LNCaP clone FGC (cell line): ENCODE measurements at places on chromosomes 13 and 19.

GRCh38 chr13:33757713-33758112 lies 60.2 kb upstream of the RFC3 start:
- no peak for DNase-seq

DNA sequence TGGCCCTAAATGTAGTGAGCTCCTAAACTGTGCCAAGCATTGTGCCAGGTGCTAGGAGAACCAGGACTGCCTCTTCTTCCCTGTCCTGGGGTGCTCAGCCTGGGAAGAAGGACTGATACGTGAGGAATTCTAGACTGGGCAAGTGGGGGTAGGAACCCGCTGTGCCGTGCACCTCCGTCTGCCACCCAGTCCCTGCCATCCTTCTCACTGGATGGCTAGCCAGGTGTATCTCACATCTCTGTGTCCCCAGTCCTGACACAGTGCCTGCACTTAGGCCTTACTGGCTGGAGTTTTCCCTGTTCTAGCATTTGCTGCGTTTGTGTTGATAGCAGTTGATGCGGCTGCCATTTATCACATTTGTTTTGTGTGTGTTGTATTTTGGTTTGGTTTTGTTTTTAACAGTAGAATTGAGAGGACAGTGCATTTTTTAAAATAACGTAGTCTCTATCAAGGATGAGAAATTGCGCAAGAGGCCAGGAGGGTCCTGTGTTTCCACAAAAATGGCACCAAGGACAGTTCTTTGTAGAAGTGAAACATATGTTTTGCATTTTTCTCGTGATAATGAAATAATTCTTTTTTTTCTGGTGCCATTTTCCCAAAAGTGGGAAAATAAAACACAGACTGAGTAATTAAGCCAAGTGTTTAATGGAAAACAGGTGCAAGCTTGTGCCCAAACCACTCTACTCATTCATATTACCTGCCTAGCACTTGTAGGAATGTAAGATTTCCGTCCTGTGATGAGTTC lies 4.7 kb upstream of the GPR183 start:
- no peak for DNase-seq

- no peak for DNase-seq
Measured at GRCh38 chr13:60755380-60756163, 358.6 kb downstream of the TDRD3 start.

GRCh38 chr19:16895467-16896145 lies 6.8 kb downstream of the F2RL3 start:
- DNase-seq, result no peak

GRCh38 chr13:103598671-103599070 lies 532.5 kb upstream of the SLC10A2 start:
- DNase-seq, result no peak

DNA sequence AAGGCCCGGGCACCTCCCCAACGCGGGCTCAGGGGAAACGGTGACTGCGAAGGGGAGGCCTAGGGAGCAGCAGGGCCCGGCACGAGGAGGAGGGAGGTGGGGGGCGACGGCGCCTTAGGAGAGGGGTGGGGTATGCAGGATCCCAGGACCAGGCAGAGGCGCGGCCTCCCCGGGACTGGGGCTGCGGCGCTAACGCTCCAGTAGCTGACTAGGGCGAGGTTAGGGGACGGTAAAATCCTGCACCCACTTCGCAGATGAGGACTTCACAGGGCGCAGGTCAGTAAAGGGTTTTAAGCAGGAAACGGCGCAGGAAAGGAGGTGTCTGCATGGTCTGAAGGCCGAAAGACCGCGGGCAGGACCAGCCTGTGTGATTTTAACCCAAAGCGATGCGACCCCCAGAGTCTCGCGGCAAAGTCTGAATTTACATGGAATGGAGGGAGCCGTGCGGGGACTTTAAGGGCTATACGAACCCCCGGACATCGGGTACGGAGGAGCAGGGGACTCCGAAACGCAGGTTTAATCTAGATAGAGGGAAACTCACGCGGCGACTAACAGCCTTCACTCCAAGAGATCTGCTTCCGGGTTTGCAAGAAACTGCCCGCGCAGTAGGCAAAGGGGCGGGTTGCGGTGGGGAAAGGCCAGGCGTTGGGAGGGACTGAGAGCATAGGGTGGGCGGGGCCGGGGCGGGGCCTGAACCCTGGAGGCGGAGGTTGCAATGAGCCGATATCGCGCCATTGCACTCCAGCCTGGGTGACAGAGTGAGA lies at the start of gene ZNF665:
Gene ZNF665, minus strand, starts transcription at position 588 of the 764 bp plus-strand sequence. CDS start 10,460 bp downstream, outside the sequence.
- DNase-seq, result peak; percentile 64

DNA sequence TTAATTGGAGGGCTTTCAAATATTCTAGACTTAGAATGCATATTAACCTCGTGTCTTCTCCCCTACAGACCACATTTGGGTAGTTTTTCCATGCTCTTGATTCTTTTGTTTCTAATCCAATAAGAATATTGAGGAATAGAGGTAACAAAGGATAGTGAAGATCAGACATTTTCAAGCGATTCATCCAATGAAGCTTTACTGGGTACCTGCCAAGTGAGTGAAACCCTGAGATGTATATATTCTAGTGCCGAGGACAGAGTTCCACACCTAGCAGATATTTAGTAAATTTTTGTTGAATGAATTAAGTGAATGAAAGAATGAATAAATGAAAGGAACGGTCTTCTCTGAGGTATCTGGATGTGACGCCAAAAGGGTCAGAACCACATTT lies 442 bp upstream of the RFC3 start:
- DNase-seq, result no peak

DNA sequence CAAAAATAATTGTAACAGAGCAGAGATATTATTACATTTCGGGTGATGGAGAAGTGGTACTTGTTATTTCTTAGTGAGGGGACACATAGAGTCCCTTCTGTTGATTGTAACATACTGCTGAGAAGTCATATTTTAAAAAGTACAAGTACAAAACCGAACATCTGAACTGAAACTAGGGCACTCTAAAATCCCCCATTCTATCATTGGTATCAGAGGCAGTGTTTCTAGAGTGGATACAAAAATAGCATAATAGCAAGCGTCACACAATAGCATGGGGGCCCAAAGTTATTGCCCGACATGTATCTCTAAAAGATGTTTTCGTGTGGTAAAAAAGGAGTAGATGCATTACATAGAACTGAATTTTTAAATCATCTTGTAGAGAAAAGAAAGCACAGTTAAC lies 502.1 kb upstream of the SLC10A2 start:
- DNase-seq, result no peak

GRCh38 chr13:79196366-79196765 lies 209.7 kb downstream of the RBM26 start:
- no peak for DNase-seq

- DNase-seq, result no peak
Measured at GRCh38 chr13:99347335-99347878, 40.2 kb upstream of the GPR183 start.

- DNase-seq, result no peak
Measured at GRCh38 chr13:110944968-110945927, 30.4 kb upstream of the ANKRD10 start.

- DNase-seq, result no peak
Measured at GRCh38 chr13:112346899-112347229, 29.3 kb upstream of the SPACA7 start.

- DNase-seq, result no peak
Measured at GRCh38 chr13:74114641-74115040, 19.6 kb downstream of the KLF12 start.

GRCh38 chr19:58518256-58519086 lies 1.1 kb downstream of the ZBTB45 start:
- DNase-seq, result no peak

DNA sequence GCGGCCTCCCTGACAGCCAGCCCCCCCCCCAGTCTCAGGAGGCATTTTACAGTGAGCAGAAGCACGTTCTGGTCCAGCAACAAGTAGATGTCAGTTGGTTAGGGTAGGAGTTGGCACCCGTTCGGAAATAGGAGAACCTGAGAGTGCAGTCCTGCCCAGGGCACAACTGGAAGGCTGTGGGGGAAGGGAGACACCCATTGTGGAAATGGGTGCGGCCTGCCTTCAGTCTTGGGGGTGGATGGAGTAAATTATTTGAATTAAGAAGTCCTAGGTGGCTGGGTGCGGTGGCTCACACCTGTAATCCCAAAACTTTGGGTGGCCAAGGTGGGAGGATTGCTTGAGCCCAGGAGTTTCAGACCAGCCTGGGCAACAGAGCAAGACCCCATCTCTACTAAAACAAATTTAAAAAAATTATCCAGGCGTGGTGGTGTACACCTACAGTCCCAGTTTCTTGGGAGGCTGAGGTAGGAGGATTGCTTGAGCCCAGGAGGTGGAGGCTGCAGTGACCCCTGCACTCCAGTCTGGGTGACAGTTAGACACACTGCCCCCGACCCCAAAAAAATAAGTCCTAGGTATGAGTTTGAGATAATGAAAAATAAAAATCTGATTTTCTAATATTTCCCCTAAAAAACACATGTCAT lies 1.2 kb downstream of the CIRBP start:
- DNase-seq, result no peak

GRCh38 chr19:34228347-34228746 lies 26.0 kb upstream of the GARRE1 start:
- DNase-seq, result no peak

GRCh38 chr13:76326343-76326742 lies 559.9 kb downstream of the KCTD12 start:
- no peak for DNase-seq

DNA sequence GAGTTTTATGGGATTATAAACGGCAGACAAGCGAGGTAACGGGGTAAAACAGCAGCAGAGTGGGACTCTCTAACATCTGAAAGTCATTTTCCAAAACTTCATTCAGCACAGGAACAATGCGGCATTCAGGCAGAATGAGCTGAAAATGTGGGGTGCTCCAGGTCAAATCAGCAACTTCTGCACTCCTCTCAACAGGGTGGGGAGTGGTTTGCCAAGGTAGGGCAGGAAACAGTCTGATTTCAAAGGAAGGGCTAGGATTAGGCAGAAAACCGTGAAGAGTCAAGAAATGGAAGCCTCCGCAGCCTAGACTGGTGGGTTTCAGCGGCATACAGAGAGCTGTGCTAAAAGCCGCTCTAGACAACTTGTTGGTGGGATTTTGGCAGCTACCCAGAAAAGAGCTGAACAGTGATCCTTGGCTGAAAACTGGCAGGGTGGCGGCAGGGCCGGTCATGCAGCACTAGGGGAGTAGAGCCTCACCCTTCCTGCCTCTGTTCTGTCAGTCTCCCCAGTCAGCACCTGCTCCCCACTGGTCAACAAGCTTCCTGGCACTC lies 154.2 kb upstream of the KLF12 start:
- no peak for DNase-seq

DNA sequence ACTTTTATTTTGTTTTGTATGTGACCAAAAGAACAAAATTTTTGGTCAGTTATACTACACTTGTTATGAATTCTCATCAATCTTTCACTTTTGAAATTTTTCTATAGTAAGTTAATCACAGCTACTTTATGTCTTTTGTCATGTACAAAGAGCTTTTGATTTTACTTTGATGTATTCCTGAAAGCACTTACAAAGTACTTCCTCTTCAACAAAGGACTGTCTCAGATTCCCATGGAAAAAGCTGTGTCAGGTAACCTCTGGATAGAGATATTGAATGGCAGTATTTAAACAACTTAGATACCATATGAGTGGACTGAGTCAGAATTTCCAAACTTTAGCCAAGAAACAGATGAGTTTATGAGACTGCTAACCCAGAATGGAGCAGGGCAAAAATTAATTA lies 689.3 kb upstream of the ATXN8OS start:
- DNase-seq, result no peak

DNA sequence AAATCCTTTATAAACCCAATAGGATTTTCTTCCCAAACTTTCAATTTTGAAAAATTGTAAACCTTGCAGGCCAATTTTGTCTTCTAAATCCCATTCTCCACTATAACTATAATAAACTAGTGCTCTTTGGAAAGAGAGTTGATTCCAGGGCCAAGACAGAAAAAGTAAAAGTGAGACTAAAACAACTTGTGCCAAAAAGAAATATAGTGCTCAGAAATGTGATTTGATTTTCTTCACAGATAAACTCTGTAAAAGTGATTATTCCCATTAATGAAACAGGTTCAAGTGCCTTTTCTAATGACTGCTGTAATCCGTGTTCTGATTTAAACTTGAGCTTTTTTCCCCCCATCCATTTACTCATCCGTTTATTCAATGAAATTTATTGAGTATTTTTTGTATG lies 1831.1 kb downstream of the SLITRK5 start:
- DNase-seq, result no peak

- no peak for DNase-seq
Measured at GRCh38 chr13:112928020-112928971, 40.7 kb upstream of the MCF2L start.

- peak; percentile 32 for DNase-seq
Measured at GRCh38 chr19:58317476-58318072, 9.2 kb upstream of the ZSCAN22 start.

DNA sequence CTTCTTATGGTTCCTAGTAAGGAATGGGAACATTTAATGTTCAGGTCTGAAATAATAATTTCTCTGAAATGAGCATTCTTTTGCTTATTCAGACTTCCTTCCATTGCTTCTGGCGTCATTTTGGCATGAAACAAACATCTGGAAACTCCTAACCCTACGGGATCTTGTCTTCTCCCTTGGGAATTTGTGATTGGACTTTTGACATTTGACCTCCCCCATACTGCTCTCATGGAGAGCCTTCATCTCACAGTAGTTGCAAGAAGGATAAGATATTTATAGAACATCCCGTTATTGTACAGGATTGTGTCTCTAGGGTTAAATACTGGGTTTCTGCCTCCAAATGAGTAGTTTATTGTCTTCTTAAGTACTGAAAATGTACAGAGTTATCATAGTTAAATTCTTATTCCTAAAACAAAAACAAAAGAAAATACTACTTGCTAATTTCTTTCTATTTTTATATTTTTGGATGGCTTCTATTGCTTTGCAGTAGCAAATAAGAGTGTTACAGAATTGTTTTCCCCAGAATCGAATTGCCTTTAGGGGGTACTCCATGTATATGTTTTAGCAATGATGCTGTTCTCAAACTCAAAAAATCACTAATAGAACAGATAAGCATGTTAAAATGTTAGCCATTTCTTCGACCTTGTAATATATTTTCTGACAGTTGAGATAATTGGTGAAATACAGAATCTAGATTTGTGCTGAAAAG lies 366.8 kb downstream of the DLEU7 start:
- DNase-seq, result no peak

DNA sequence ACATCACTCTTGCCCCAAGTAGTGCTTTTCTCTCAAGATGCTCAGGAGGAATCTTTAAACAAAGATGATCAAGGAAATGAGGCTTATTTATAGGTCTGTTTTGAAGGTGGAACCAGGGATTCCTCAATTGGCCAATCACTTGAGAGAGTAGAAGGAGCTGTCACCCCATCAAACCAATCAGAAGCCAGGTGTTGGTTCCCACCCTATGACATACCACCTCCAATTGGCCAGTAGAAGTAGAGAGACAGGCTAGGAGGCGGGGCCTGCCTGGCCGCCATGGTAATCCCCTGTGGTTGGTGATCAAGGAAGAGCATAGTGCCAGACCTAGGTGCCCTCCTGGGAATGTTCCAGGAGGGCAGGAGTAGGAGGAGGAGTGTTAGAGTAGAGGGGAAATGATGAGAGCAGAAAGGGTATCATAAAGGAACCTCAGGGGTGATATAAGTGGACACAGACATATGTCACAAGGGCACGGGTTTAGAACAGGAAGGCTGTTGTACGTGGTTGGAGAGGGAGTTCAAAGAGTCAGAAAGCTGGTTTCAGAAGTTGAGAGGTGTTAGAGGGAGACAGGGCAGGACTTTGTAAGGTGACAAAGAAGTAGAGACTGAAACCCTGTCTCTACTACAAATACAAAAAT lies 10.5 kb downstream of the PMIS2 start:
- DNase-seq, result no peak
